ENCODE measurements at places on chromosomes 6 and 20.

GRCh38 chr6:13012977-13013680 is 296.6 kb downstream of the PHACTR1 start:
- DNase-seq = peak; percentile 39

GRCh38 chr6:119821380-119821779 is 471.8 kb upstream of the MAN1A1 start:
- DNase-seq = no peak

DNA sequence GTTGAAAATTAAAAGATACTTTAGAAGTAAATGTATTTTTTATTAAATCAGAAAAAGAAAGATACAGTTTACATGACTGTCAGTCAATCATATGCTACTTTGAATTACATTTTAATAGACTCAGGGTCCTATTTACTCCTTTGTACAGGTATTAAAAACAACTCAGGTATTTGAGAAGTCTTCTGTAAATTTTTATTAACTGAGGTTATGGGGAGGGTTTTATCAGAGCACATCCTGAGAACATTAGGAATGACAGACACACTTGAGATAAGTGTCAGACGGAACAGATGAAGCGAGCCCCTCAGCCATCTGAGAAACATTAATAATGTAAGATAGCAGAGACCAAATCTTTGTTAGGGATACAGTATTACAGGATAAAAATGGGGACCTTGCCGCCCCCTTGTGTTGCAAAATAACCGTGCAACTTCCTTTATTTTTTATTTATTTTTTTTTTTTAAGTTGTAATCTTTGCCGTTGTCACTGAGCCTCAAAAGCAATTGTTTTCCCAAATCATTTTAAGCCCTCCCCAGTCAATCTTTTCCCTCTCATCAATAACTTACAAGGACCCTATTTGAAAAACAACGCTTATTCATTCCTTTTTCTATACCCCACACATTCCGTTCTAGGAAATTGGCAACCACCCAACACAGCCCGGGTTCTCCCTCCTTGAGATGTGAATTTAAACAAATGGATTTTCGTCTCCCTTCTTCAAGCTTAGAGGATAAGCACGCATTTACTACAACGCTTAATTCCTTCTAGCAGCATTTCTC is 126.7 kb downstream of the BCAS1 start:
- no peak for DNase-seq

GRCh38 chr6:118252474-118252873 is 295.6 kb upstream of the PLN start:
- no peak for DNase-seq

DNA sequence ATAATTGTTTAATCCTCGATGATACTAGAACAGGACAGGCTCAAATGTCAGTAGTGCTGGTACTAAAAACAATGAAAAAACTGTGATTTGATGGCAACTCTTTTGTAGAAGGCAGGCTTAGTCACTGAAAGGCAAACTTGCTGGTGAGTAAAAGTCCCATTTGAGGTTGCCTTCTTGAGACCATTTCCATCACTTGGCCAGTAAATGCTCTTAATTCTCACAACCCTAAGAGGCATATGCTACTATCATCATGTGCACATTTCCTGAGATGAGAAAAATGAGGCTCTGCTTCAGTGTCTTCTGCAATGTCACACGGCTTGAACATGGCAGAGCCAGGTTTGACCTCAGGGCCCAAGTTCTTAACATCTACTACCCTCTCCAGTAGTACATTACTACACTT is 9.9 kb downstream of the AKIRIN2 start:
- DNase-seq = no peak

DNA sequence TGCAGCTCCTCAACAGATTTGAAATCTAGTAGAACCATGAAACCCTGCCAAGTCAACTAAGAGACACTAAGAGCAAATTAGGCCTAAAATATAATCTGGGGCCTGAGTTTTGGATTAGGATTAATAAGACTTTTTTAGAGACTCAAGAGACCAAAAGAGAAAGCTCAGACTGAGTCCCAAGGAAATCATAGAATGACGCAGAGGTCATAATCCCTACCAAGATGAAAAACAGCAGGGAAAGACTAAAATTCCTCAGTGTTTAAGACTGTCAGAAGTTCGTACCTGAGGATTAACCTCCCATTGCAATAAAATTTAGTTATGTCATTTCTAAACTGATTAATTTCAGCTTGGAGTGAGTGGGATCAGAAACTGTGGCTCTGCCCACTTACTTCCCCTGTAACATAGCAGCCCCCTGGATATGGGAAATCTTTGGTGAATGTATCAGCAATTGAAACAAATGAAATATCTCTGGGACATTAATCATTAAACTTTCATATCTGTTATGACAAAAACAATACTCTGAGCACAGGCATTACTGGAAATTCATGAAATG is 200.3 kb downstream of the EDN1 start:
- DNase-seq = no peak

- no peak for DNase-seq
These were observed 102.6 kb downstream of the ATP9A start for GRCh38 chr20:51665543-51666118.

DNA sequence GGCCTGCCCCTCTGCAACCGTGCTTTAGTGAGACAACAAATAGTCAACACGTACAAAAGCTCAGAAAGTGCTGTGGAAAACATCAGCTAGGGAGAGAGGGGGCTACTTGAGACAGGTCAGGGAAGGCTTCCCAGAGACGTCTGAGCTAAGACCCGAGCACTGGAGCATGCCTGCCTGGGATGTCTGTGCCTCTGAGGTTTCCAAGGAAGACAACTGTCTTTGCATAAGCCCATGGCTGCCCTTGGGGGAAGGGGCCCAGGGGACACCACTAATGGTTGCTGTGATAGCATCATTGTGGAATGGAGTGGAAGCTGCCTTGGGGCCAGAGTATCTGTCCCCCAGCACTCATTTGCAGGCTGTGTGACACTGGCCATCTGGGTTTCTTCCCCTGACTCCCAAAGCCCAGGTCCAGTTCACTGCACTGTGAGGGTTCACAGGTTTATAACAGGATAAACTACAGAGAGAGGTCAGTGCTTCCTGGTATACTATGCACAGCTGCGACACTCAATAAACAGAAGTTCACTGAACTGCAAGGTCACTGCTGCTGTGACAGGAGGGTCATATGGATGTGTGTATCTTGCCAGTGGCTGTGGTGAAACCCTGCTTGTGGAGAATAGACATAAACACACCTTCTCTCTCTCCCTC is 1.5 kb upstream of the ARFGEF2 start:
- DNase-seq = no peak

DNA sequence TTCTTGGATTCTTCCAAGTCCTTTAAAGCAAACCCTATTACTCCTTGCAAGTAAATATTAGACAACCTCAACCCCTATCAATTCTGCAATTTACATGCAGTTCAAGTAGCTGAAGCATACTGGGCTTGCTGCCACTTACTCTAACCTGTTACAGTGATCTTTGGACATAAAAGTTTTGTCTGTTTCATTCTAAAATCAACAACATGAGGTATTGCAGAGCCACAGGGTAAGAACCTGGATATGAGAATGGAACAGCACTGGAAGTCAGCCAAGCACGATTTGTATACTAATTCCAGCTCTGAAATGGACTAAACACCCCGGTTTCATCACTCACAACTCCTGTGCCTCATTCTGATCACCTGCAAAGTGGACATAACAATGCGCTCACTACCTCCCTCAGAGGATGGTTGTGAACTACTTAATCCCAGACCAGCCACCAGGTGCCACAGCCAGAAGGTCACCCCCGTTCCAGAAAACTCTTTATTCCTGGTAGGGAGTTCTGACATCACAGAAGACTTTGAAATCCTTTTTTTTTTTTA is 270.0 kb downstream of the ADGB start:
- no peak for DNase-seq

- no peak for DNase-seq
These were observed 356.9 kb downstream of the ARHGAP18 start for GRCh38 chr6:129353067-129353466.

DNA sequence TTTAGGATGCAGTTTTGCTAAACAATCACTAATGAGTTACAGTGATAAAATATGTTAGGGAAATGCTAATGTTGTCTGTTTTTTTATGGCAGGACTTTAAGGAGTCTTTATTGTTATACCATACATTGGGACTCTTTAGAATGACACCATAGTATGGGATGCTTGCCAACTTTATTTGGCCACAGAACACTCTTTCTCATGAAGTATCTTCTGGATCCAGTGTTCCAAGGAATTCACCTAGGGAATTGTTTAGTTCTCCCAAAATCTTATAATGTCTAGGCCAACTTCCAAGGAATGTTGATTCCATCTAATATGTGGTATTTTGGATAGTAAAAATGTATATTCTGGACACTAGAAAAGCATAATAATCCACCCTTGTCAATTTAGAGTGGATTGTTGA is 3.3 kb downstream of the RIN2 start:
- no peak for DNase-seq

- no peak for DNase-seq
These were observed 288.7 kb upstream of the FOXQ1 start for GRCh38 chr6:1023229-1023628.

GRCh38 chr6:11410539-11411307 is 126.8 kb upstream of the TMEM170B start:
- no peak for DNase-seq

- no peak for DNase-seq
These were observed 243.7 kb upstream of the CHD6 start for GRCh38 chr20:41861772-41862422.

DNA sequence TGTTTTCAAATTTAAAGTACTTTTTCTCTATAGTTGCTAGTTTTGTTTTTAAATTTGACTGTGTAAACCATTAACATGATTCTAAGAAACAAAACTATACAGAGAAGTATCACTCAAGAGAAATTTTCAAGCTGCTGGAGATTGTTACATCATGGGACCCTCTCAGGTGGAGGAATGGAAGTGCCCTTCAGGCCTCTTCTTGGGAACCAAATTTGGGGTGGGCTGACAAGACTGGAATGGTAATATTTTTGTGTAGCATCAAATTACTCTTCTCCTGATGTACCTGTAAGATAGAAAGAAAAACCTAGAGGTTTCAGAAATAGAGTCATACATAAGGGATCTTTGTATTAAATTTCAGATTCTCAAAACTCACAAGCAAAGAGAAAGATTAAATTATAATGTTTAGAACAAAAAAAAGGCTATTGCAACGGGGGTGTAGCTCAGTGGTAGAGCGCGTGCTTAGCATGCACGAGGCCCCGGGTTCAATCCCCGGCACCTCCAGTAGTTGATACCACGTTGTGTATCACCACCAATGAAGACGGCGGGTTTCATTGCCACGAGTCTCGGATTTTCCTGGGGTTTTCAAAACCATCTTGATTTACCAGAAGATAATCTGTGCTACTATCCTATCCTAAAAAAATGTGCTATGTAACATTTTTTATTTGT is 193.7 kb downstream of the GPX5 start:
- DNase-seq = no peak

DNA sequence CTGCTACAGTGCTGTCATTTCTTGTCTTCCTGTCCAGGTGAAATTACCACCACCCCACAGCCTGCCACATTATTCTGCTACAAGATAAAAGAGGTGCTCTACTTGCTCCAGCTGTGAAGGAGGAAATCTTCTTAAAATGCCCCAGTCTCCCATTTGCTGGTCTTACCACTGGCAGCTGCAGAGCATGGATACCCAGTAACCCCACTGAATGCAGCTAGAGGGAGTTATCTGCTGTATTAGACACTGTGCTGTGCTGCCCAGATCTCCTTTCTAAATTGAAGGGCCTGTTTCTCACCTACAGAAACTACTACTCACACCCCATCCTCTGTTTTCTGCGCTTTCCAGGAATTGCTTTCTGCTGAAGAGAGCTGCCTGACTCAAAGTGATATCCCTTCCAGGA is 517.8 kb downstream of the PKHD1 start:
- no peak for DNase-seq

GRCh38 chr6:15876406-15876805 is 213.6 kb upstream of the DTNBP1 start:
- DNase-seq = no peak

DNA sequence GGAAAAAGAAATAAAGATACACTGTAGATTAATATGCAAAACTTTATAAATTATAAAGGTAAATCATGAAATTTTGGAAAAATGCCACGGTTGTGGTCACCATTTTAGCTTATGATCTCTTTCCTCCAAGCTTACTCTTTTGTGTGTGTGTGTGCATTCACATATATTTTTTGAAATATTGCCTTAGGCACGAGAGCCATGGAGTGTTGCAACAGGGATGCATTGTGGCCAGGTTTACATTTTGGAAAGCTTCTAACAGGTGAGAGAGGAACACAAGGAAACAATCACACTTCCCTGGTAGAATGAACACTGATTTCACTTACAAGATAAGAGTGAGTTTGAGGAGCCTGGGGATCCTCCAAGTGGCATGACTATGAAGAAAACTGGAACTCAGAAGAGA is 214.5 kb upstream of the TENT5A start:
- DNase-seq = no peak

- DNase-seq = no peak
These were observed 98.9 kb downstream of the TBC1D7 start for GRCh38 chr6:13229205-13230085.

DNA sequence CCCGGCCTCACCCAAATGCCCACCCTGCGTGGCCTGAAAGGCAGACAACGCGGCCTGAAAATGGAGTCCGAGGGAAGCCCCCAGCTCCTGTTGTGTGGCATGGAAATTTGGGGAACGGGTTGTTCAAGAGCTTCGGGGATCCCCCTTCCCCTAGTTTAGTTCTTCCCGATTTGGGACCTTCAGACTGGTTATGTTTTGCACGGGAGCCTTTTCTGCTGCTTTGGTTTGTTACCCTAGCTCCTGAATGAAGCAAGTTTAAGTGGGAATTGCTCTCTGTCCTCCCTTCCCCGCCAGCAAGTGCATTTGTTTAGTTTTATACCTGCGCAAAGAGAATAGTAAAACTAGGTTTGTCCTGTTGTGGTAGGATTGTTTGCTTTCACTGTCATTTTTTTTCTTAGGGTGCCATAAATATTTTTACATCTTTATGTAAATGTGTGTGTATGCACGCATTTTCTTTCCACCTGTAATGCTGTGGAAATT is 604 bp downstream of the SH3BGRL2 start:
- peak; percentile 22 for DNase-seq

- no peak for DNase-seq
These were observed 45.1 kb upstream of the SLC22A23 start for GRCh38 chr6:3501826-3502500.

GRCh38 chr6:54411767-54412166 is 103.5 kb downstream of the TINAG start:
- no peak for DNase-seq

- no peak for DNase-seq
These were observed 95.7 kb downstream of the LY86 start for GRCh38 chr6:6683969-6684833.

DNA sequence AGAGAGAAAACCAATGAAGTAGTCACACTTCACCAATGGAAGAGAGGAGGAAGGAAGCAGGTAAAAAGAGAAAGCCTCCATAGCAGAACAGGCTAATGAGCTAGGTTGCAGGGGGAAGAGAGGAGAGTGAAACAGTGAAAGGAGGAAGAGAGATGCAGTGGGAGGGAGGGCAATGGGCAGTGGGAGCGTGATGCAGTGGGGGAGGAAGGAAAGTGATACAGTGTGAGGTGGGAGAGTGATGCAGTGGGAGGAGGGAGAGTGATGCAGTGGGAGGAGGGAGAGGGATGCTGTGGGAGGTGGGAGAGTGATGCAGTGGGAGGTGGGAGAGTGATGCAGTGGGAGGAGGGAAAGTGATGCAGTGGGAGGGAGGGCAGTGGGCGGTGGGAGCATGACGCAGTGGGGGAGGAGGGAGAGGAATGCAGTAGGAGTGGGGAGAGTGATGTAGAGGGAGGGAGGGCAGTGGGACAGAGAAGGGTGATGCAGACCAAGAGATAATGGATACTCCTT is 29.7 kb downstream of the COL12A1 start:
- DNase-seq = no peak
